Natural killer cell treated with Interleukin-12 subunit alpha and Interleukin-12 subunit beta and Interleukin-15 and Interleukin-18, amount 100 ng/mL, for 72 hours (primary cell): ENCODE measurements at places on chromosomes 2 and 18. TPM values are rescaled to one million over a fixed set of nuclear protein-coding genes. Genes with fewer than 3 reads are reported as not detected.

DNA sequence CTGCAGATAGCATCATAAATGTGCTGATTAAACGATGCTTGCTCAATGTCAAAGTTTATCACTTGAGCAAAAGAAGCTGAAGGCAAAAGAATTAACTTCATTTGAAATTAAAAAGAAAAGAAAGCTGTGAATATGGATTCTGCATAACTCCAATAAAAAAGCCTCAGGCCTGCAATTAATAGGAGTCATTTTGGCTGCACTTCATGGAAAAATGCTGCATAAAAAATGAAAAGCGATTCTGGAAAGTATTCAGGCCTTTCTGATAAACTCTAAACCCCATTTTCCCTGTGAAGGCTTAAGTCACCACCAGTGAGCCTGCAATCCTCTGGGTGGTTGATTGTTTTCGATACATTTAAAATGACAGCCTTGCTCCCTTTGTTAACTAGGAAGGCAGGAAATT lies 1793.4 kb downstream of the SUCLG1 start:
- DNase-seq, result no peak
- H3K27me3 ChIP-seq, result no peaks in the 10 kb centered on the region
- H3K4me3 ChIP-seq, result no peak overlapping the region
- no peaks in the 10 kb centered on the region for H3K4me1 ChIP-seq
- no peak overlapping the region for H3K27ac ChIP-seq
- no peaks in the 10 kb centered on the region for H3K36me3 ChIP-seq

- DNase-seq, result no peak
- H3K4me1 ChIP-seq, result peaks cover 62% of the 10 kb centered on the region
- peak overlapping the region; percentile 5 for H3K27ac ChIP-seq
- H3K27me3 ChIP-seq, result no peaks in the 10 kb centered on the region
- no peak overlapping the region for H3K4me3 ChIP-seq
These were observed 35.5 kb downstream of the PNO1 start for GRCh38 chr2:68193144-68193543.

- no peaks in the 10 kb centered on the region for H3K4me1 ChIP-seq
- no peak overlapping the region for H3K4me3 ChIP-seq
- peaks cover 3% of the 10 kb centered on the region for H3K27me3 ChIP-seq
- H3K27ac ChIP-seq, result no peak overlapping the region
- DNase-seq, result peak; percentile 41
- H3K36me3 ChIP-seq, result no peaks in the 10 kb centered on the region
These were observed 213.9 kb downstream of the NDUFA10 start for GRCh38 chr2:239811111-239811781.

DNA sequence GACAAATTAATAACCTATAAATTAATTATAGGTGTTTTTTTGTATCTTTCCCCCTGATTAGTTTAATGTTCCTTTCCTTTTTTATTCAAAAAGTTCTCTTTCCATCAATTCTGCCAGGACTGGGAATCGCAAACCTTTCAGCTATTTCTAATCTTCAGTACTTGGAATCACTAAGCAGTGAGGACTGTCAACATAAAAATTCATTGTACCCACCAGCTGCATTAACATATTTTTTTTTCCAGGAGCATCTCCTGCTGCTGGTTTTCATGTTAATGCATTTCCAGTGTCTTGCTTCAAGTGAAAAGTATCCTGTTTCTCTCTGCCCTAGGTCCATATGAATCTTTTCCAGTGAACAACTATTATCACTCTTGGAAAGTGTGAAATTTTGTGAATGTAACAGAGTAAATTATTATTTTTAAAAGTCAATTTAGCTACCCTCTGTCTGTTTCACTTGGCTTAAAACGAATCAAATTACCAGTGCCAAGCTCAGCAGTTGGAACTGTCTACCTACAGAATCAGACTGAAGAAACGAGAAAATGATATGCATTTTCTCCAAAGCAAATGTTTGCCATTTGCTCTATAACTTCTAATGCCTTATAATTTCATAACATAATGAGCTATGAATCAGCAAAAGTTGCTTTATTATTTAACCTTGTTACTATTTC lies 804.4 kb downstream of the EPHA4 start:
- H3K36me3 ChIP-seq, result no peaks in the 10 kb centered on the region
- DNase-seq, result no peak
- H3K27ac ChIP-seq, result no peak overlapping the region
- H3K27me3 ChIP-seq, result no peaks in the 10 kb centered on the region
- H3K4me1 ChIP-seq, result no peaks in the 10 kb centered on the region
- no peak overlapping the region for H3K4me3 ChIP-seq

DNA sequence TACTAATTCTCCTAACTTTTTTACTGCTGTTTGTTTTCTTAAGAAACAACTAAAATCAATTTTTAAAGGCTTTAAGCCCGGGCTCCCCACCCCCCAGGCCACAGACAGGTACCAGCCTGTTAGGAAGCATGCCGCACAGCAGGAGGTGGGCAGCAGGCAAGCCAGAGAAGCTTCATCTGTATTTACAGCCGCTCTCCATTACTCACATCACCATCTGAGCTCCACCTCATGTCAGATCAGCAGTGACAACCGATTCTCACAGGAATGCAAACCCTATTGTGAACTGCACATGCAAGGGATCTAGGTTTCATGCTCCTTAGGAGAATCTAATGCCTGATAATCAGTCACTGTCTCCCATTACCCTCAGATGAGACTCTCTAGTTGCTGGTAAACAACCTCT lies 517.0 kb downstream of the NRXN1 start:
- no peaks in the 10 kb centered on the region for H3K36me3 ChIP-seq
- H3K27me3 ChIP-seq, result no peaks in the 10 kb centered on the region
- no peak for DNase-seq
- H3K27ac ChIP-seq, result no peak overlapping the region
- H3K4me3 ChIP-seq, result no peak overlapping the region

- H3K4me3 ChIP-seq, result no peak overlapping the region
- H3K4me1 ChIP-seq, result no peaks in the 10 kb centered on the region
- H3K36me3 ChIP-seq, result no peaks in the 10 kb centered on the region
- no peak overlapping the region for H3K27ac ChIP-seq
- DNase-seq, result no peak
These were observed 9.3 kb upstream of the ARMC9 start for GRCh38 chr2:231189171-231189530.

DNA sequence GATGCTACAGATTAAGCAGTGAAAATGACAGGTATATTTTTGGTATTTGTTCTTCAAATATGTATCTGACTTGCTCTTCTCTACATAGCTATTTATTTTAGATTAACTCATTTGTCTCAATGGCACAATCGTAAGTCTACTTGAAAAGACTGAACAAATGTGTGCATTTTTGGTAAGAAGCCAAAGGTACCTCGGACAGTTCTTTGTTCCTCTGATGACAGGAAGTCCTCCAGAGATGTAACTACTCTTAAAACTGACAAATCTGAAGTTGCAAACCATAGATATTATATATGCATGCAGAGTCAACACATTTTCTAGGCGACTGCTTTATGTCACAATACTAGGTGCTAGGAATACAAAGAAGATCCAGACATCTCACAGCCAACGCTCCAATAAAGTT lies 36.7 kb downstream of the NDUFAF7 start:
- no peak for DNase-seq
- H3K36me3 ChIP-seq, result peaks cover 11% of the 10 kb centered on the region
- H3K4me1 ChIP-seq, result peaks cover under 1% of the 10 kb centered on the region
- no peak overlapping the region for H3K4me3 ChIP-seq
- H3K27me3 ChIP-seq, result no peaks in the 10 kb centered on the region

GRCh38 chr2:149221002-149221401 lies 109.4 kb upstream of the LYPD6 start:
- no peak for DNase-seq
- H3K4me3 ChIP-seq, result no peak overlapping the region
- H3K4me1 ChIP-seq, result no peaks in the 10 kb centered on the region
- no peaks in the 10 kb centered on the region for H3K36me3 ChIP-seq

- no peak for DNase-seq
- H3K36me3 ChIP-seq, result no peaks in the 10 kb centered on the region
- H3K27ac ChIP-seq, result no peak overlapping the region
- peaks cover 31% of the 10 kb centered on the region for H3K27me3 ChIP-seq
- no peaks in the 10 kb centered on the region for H3K4me1 ChIP-seq
- H3K4me3 ChIP-seq, result no peak overlapping the region
These were observed 29.4 kb upstream of the RTTN start for GRCh38 chr18:70234667-70235459.

DNA sequence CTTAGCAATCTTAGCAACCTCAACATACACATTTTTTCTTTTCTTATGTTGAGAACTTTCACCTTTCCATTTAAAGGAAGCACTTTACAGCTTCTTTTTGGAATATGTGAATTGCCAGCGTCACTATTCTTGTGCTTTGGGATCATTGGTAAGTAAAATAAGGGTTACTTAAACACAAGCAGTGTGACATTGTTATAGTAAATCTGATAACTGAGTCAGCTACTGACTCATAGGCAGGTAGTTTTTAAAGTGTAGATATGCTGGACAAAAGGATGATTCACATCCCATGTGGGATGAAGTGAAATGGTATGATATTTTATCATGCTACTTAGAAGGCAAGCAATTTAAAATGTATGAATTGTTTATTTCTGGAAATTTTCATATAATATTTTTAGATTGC lies 637.2 kb downstream of the DCDC2C start:
- peaks cover 6% of the 10 kb centered on the region for H3K36me3 ChIP-seq
- no peak for DNase-seq
- no peak overlapping the region for H3K4me3 ChIP-seq
- H3K27me3 ChIP-seq, result no peaks in the 10 kb centered on the region
- no peaks in the 10 kb centered on the region for H3K4me1 ChIP-seq

DNA sequence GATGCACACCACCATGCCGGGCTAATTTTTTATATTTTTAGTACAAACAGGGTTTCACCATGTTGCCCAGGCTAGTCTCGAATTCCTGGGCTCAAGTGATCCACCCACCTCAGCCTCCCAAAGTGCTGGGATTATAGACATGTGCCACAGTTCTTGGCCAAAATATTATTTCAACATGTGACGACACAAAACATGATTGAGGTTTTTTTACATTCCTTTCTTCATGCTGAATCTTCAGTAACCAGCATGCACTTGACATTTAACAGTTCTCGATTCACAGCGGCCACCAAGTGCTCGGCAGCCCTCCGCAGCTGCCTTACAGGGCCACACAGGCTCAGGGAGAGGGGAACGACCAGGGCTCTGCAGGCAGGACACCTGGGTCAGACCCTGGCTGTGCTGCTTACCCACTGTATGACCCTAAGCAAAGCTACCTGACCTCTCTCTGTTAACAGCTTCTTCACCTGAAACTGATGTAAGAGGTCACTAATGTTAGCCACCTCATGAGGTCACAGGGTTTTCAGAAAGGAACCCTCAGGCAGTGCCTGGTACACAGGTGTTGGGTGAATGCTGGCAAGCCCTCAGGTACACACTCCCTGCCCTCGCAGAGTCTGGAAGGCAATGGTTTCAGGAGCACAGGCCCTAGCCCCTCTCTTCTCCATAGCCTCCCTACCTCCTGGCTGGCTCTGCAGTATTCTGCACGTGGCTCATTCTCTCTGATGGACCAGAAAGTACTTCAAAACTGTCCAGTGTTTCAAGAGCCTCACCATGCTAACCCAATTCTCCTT lies 25.7 kb downstream of the TUBB6 start:
- no peak overlapping the region for H3K27ac ChIP-seq
- H3K27me3 ChIP-seq, result no peaks in the 10 kb centered on the region
- no peaks in the 10 kb centered on the region for H3K4me1 ChIP-seq
- no peak for DNase-seq

- DNase-seq, result no peak
- H3K27me3 ChIP-seq, result no peaks in the 10 kb centered on the region
- H3K4me3 ChIP-seq, result no peak overlapping the region
- peaks cover 68% of the 10 kb centered on the region for H3K4me1 ChIP-seq
These were observed 133.2 kb upstream of the ID2 start for GRCh38 chr2:8548619-8549150.

- DNase-seq, result no peak
- H3K27me3 ChIP-seq, result peaks cover 15% of the 10 kb centered on the region
- no peaks in the 10 kb centered on the region for H3K36me3 ChIP-seq
- H3K4me1 ChIP-seq, result no peaks in the 10 kb centered on the region
- H3K4me3 ChIP-seq, result no peak overlapping the region
- no peak overlapping the region for H3K27ac ChIP-seq
These were observed 158.8 kb downstream of the ESCO1 start for GRCh38 chr18:21441670-21442069.

GRCh38 chr2:104707056-104707455 lies 146.9 kb upstream of the POU3F3 start:
- no peaks in the 10 kb centered on the region for H3K36me3 ChIP-seq
- no peak overlapping the region for H3K4me3 ChIP-seq
- no peaks in the 10 kb centered on the region for H3K4me1 ChIP-seq
- no peaks in the 10 kb centered on the region for H3K27me3 ChIP-seq
- no peak overlapping the region for H3K27ac ChIP-seq

Gene CNRIP1
- not detected for total RNA-seq

Gene TEKT4
- not detected for total RNA-seq

Gene SFTPB
- total RNA-seq, result not detected

Gene CDKL4
- not detected for total RNA-seq

Gene SPHKAP
- not detected for total RNA-seq

Gene HOXD11
- not detected for total RNA-seq

Gene PROM2
- 1.1 TPM for total RNA-seq
